EL (cell line): ENCODE measurements at places on chromosomes 5 and 9.

DNA sequence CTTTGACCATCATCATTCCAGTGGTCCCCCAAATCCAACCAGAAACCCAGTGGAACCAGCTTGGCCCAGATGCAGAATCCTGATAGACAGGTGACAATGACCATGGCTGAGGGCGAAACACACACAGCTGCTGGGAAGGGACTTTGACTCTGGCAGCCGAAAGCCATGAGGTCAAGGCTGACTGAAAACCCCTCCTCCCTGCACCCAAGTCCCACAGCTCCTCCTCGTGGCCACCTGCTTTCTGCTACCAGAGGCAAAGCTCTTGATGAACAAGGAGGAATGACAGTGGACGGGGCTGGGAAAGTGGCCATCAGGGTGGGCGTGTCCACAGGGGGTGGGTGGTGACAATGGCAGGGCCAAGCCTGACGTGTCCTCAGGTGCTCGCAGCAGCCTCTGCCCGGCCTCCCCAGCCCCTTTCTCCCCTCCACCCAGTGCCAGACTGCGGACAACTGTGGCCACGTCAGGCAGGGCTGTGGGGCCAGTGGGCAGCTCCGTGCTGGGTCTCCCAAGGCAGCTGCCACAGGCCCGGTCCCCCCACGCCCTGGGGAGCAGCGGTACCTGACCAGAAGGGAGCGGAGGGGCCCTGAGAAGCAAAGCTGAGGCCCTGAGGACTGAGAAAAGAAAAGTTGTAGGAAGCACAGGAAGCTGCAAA, 30.8 kb upstream of the SARDH start:
- DNase-seq, result no peak

GRCh38 chr9:120931231-120932085, 4.9 kb upstream of the TRAF1 start:
- DNase-seq, result peak; percentile 81

GRCh38 chr5:16492398-16493140, 27.0 kb upstream of the ZNF622 start:
- peak; percentile 39 for DNase-seq

DNA sequence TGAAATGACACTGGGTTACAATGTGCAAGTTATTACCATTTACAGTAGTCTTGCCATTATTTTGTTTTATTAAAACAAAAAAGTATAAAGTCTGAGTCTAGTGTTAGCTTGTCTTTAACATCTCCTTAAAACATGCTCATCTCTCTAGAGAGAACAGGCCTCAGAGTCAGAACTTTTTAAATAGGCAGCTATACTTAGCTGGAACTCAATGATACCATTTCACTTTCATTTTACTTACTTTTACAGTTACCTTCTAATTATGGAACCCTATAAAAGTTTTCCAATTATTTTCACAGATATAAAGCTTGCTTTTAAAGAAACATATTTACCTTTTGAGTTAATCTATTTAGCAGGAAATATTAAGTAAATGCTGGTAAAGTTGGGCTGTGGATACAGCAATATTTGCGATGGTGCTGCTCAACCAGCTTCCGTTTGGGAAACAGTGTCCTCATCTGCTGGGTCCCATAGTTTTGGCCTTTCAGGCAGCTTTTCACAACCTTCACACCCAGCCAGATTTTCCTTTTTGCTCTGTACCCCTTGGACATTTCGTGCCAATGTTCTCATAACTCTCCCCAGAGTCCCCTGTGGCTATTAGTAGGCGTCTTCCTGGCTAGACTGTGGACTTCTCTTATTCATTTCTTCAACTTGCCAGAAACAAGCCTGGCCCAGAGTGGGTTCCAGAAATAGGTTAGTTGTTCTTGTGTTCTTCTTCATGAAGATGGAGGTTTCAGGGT, 36.3 kb upstream of the UBTD2 start:
- DNase-seq, result no peak

DNA sequence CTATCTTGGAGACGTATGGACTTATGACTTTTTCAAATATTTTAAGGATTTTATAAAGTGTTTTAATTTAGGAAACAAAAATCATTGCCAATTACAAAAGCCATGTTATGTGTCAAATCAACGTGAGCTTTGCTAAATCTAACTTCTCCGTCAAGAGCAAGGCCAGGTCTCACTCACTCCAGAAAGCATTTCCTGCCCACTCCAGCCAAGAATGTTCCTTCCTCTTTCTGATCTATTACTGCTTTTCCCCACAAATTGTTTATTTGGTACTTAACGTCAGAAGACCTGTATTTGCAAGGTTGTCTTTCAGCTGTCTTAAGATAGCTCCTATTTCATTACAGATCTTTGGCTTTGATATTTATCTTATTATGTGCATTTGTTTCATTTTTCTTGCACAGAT, 193.5 kb upstream of the HAPLN1 start:
- DNase-seq, result no peak

GRCh38 chr9:12702160-12702758, 9.1 kb downstream of the TYRP1 start:
- peak; percentile 60 for DNase-seq

GRCh38 chr5:113276001-113276400, 158.8 kb downstream of the TSSK1B start:
- no peak for DNase-seq

DNA sequence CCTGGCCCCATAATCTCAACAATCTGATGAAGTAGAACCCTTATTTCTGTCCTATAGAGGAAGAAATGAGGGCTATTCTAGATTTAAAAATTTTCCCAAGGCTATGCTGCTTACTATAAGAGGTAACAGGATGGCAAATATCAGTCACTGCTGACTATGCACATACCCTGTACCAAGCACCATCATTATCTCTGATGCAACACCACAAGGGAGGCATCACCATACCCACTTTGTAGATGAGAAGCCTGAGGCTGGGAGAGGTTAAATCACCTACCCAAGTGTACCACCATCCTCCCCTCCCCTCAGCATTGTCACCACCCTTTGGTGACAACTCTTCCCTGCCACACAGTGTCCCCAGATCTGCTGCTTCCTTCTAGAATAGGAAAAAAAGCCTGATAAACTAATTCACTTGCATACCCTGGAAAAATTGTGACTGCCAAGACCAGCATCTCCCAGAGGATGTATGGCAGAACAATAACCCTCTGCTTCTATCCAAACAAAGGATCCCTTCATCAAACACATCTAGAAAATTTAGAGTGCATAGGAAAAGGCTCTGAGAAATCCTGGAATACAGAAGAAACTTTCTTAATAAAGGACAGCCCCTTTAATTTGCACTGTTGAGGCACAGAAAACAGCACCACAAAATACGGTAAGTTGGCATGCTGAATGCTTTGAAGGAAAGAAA, 48.3 kb downstream of the PRRC1 start:
- DNase-seq, result no peak

- peak; percentile 8 for DNase-seq
These were observed 414.0 kb upstream of the ACTBL2 start for GRCh38 chr5:57896576-57896975.

GRCh38 chr5:142823126-142823525, 52.9 kb downstream of the ARHGAP26 start:
- no peak for DNase-seq

- no peak for DNase-seq
These were observed 35.7 kb downstream of the EXD3 start for GRCh38 chr9:137387114-137387890.

DNA sequence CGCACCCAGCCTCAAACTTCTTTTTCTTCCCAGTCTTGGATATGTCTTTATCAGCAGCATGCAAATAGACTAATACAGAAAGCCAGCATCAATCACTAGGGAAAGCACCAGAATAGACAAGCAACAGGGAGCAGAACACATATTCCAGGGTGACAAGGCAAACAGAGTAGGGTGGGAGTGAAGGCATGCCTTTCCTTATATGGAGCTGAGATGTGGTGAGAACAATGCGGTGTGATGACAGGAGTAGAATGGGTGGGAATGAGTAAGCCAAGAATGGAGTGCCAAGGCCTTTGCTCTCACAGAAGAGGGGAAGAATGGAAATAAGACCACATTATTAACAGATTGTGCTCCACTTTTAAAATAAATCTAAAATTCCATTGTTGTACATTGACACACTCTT, 115.6 kb downstream of the CETN3 start:
- DNase-seq, result peak; percentile 1

DNA sequence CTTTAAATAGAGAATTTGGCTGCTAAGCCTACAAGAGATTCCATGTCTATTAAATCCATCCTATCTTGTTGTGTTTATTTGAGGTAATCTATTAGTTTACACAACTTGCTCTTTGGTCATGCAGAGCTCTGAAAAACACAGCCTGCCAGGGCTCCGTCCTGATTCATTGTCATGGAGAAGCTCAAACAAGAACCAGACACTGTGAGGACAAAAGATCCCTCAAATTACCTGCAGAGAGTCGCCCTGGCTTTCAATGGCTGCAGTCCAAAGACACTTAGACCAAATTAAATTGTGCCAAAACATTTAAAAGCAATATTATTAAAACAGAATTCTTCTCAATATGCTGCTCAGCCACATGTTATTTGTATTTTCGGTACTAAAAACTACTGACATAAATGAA, 60.1 kb downstream of the CDH18 start:
- no peak for DNase-seq

GRCh38 chr5:57953792-57954191, 471.2 kb upstream of the ACTBL2 start:
- DNase-seq, result no peak

GRCh38 chr9:37025071-37025822, 8.8 kb downstream of the PAX5 start:
- peak; percentile 30 for DNase-seq

- peak; percentile 25 for DNase-seq
These were observed 75.4 kb upstream of the ANKH start for GRCh38 chr5:14946815-14947620.

DNA sequence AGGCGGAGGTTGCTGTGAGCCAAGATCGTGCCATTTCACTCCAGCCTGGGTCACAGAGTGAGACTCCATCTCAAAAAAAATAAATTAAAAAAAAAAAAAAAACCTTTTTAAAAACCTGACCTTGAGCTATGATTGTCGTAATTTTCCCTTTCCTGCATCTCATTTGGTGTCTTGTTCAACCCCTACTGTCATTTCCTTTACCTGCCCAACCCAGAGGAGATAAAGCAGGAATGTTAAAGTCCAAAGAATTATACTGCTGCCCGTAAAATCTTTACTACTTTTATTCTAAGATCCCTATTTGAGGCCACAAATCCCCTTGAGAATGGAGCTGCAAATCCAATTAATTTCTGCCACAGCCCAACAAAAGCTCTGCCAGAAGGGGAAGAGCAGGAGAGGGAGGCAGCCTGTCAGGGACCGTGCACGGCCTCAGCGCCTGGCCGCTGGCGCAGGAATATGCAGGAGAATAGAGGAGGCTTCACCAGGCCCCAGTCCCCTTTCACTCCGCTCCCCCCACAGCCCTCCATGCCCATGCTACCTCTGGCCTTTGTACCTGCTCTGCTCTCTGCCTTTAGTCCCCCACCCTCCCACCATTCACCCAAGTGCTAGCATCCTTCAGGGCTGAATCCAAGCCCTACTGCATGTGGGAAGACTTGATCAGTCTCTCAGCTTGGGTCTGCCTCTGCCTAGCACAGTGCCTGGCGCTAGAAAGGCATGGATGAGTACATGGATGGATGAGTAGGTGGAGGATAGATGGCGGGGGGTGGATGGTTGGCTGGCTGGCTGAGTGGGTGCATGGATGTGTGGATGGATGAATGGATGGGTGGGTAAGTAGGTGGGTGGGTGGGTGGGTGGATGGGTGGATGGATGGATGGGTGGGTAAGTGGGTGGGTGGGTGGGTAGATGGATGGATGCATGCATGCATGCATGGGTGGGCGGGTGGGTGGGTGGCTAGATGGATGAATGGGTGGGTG, 99.8 kb upstream of the SARDH start:
- no peak for DNase-seq

GRCh38 chr9:89640361-89640760, 35.5 kb downstream of the GADD45G start:
- DNase-seq, result no peak

DNA sequence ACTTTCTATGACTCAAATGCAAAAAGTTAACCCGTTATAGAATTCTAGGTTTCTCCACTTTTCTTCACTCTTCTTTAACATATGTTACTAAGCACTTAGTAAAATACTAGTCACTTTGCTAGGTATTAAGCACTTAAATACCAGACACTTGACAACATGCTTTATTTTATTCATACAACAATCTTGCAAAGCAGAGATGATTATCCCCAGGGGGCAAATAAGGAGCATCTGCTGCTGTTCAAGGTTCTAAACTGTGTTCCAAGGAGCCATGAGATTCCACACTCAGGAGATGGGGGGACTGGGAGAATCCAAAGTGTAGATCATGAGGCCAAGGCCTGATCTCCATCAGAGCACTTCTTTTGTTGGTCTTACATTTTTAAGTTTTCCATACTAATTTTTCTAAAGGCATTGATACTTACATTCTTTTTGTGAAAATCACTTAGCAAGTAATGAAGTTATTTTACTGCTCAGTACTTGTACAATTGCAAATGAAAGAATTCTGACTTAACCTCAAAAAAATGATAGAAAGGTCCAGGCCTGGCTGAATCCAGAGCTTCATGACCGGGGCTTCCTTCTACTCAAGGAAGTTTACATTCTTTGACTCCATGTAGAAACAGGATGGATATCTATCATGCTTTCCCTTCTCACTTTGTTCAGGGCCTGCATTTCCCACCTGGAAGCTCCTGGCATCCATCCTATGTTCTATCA, 504.4 kb upstream of the WWC1 start:
- peak; percentile 35 for DNase-seq

GRCh38 chr5:55865831-55866230, 14.7 kb downstream of the IL31RA start:
- no peak for DNase-seq

DNA sequence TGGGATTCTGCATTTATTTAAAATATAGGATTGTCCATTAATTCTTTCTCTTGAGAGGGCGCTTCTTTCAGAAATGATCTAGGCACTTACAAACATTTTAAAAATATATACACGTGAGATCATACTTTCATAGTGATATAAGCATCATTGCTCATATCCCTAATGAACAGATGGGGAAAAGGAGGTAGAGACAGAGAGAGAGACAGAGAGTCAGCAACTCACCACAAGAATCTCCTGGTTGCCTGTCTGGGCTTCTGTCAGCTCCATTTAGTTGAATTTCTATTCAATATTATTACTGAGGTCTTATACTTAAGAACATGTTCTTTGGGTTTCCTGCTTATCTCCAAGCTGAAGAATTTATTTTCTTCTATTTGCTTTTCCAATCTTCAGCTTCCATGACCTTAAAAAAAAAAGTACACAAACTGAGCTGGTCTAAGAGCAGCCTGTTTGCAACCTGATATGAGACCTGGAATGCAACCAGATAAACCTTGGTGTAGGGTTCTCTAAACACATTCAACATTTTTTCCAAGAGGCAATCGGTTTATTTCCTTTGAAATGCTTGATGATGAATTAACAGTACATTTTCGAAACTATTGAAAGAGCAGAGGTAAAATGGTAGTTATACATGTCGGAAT, 51.6 kb upstream of the LIFR start:
- DNase-seq, result peak; percentile 35

GRCh38 chr5:172506251-172506650, 51.9 kb upstream of the SH3PXD2B start:
- DNase-seq, result no peak

- DNase-seq, result peak; percentile 2
These were observed 550.1 kb upstream of the ZNF462 start for GRCh38 chr9:106312906-106313305.

GRCh38 chr5:71697967-71698366, 21.1 kb upstream of the CARTPT start:
- DNase-seq, result no peak
